ENCODE measurements at places on chromosomes 11 and 22.

DNA sequence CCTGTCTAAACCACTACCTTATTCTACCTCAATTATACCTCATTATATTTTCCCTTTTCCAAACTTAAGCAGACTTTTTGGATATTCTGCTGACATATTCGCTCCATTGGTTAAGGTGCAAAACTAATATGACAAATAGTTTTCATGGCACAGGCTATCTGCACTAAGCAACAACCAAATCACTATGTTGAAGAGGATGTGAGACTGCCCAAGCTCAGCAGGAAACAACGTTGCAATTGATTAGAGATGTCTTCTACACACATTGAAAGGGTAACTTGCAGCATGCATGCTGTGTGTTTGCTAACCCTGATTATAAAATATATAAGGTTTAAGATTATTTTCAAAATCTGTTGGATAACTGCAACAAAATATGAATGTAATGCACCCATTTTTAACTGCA, 61.6 kb downstream of the STK33 start:
- DNase-seq = no peak

DNA sequence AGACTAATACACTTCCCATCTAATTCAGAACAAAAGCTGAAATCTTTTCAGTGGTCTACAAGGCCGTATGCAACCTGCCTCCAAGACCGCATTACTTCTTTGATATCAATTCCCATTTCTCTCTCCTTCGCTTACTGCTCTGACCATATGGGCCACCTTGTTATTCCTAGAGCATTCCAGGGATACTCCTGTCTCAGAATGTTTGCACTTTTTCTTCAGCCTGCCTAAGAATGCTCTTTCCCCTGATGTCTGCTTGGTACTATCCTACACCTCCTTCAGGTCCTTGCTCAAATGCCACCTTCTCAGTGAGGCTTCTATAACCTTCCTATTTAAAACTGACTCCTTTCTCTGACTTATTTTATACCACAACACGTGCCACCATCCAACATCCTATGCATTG, 71.2 kb downstream of the MAML2 start:
- DNase-seq = no peak

GRCh38 chr11:112023104-112023503, 2.1 kb upstream of the DLAT start:
- no peak for DNase-seq

DNA sequence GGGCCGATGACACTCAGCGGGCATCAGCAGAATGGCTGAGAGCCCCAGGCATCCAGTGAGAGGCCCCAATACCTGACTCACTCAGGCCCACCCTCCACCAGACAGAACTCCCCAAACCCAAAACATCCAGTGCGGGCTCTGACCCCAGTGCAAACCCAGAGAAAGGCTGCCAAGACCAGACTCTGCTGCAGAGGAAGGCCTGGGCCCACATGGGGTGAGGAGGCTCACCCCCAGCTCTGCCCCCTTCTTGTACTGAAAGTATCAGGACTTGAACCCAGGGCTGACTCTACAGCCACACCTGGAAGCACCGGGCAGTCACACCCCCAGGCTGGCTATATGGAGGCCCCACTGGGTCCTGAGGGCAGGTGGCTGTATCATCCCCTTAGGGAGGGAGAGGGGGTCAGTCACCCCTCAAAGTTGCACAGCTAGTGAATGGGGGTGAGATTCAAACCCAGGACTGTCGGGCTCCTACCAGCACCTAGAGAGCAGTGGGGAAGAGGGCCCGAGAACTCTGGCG, 49.3 kb downstream of the IGLL1 start:
- peak; percentile 4 for DNase-seq

- DNase-seq = no peak
These were observed 34.6 kb upstream of the CD81 start for GRCh38 chr11:2342557-2342956.

- DNase-seq = no peak
These were observed 631 bp upstream of the C22orf39 start for GRCh38 chr22:19448076-19448607.

GRCh38 chr11:84243629-84244263, 957.6 kb upstream of the CCDC90B start:
- DNase-seq = no peak

- DNase-seq = no peak
These were observed 477.1 kb downstream of the BRD1 start for GRCh38 chr22:49350441-49351121.

GRCh38 chr22:30432520-30432919, 7.0 kb downstream of the MTFP1 start:
- no peak for DNase-seq

DNA sequence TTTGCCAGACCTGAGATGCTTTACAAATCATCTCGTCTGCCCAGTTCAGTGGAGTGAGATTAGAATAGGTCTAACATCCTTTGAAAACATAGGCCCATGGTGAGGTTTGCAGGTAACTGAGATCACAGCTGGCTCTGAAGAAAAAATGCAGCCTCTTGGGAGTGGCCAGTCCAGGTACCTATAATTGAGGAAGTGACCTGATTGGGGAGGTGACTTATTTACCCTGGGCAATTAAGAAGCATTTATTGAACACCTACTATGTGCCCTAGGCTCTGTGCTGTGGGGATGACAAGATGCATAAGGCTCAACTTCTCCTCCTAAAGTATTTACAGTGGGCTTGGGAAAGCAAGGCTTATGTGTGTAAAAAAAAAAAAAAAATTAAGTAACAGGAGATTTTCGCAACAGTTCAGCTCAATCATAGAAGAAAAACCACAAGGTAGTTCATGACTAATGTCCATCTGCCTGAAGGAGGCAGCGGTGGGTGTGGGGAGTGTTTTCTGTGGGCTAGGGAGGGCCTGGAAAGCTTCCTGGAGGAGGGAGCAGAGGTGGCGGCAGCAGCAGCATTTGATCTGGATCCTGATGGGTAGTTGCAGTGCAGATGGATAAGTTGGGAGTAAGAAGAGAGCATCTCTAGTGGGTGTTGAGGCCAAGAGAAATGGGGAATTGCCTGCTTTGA, 16.1 kb downstream of the MICAL2 start:
- DNase-seq = no peak

DNA sequence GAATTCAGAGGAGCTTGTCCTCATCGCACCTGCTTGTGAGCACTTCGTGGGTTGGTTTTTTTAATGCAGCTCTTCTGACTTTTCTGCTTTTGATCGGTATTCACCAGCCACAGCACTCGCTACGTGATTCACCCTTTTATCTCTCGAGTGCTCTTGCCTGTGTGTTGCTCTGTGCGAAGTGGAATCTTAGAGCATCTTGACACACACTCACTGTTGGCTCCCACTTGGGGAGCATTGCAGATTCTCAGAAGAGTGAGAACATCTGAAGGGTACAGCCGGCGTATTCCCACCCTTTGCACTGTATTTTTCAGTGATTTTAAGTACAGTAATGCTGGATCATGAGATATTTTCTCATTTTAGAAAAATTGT, 10.9 kb downstream of the TNNT3 start:
- no peak for DNase-seq

- no peak for DNase-seq
These were observed 33.5 kb downstream of the POU2AF3 start for GRCh38 chr11:111331711-111332479.

DNA sequence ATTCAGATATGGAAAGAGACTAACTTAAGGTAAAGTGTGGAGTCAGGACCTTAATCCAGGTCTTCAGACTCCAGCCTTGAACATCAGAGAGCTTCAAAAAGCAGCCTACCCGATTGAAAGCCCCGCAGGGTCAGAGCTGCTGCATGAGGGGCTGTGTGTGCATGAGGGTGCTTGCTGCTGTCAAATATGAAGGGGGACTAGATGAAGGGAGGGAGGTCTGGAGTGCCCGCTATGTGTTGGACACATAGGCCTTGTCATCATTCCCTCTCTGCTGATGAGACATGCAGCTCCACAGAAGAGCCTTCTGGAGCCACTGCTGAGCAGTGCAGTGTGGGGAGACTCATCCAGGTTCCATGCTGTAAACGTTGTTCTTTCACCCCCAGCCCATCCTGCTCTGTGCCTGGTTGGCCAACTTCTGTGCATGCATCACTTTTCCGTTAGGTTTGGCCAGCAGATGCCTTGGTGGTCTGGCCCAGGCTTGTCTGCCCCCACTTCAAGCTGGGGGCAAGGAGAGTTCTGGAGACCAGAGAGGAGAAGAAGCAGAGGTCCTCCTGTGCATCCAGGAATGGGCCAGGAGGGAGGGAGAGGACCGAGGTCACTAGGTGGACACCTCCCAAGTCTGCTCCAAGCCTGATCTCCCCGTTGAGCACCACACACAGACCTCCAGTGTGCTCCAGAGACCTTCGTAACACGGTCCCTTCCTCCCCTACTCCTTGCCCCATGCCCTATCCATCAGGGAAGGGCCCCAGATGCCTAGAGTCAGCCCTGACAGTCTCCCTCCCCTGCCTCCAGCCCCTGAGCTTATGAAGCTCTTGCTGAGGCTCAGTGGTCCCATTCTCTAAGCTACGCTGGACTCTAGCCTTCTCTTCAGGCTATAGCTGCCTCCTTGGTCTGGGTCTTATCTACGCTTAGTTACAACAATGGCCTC, 32.0 kb downstream of the LRRC32 start:
- no peak for DNase-seq

GRCh38 chr11:122149202-122149601, 33.2 kb upstream of the BLID start:
- DNase-seq = no peak

DNA sequence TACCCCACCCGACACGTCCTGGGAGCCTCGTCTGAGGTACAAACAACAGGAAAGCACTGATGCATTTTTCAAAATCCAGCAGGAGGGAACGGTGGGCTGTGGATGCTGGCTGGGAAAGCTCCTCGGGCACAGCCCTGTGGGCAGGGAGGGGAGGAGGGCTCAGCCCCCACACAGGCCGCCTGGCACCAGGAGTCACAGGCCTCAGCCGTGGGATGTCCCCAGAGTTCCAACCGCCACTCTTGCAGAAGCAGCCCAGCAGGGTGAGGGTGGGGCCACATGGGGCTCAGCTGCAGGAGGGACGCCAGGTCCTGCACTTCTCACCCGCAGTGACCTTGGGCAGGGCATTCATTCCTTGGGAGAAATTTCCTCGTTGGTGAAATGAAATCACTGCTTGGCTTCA, 274.6 kb downstream of the BRD1 start:
- DNase-seq = no peak

GRCh38 chr11:20035701-20036601, 124.3 kb downstream of the DBX1 start:
- no peak for DNase-seq

DNA sequence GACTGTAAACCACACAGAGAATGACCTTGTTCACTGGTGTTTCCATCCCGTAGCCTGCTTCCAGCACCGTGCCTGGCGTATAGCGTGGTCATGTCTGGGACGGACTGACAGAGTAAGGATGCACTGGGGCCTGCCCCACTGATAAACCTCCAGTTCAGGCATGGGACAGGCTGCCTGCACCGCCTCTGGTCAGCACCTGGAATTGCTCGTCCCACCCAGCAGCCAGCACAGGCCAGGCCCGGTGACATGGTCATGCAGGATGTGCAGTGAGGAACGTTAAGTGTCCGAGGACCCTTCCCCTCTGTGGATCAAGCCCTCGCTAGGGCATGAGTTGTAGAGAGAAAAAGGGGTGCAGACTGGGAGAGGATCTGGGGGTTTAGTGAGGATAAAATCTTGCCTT, 44.8 kb downstream of the LMO1 start:
- DNase-seq = no peak

GRCh38 chr11:1218256-1218787, 4.5 kb upstream of the MUC5B start:
- no peak for DNase-seq

- no peak for DNase-seq
These were observed 9.9 kb upstream of the NDUFS8 start for GRCh38 chr11:68020575-68020974.

DNA sequence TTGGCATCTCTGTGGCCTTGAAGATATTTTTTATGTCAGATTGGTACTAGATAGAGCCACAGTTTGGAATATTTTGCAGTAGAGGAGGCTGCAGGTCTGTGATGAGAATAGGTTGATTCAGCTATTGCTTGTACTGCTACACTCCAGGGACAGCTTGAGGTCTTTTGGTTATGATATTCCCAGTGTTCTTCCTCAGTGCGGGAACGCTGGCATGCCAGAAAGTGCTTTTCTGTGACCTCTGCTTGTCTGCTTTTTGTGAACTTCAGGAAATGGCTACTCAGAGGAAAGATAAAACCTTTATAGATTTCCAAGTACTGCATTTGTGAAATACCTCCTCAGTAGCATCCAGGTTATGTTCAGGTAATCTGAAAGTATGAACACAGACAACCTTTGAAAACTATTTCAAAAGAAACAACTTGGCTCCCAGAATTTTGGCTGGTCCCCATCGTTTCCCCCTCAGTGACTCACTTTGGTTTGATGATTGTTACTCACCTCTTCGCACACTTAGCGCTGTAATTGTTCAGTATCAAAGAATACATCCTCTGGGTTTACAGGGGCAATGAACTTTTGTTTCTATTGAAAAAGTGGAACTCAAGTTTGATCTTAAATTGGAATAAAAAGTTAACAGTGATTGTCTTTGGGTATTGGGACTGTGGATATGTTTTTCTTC, 191.4 kb downstream of the HIPK3 start:
- DNase-seq = no peak

DNA sequence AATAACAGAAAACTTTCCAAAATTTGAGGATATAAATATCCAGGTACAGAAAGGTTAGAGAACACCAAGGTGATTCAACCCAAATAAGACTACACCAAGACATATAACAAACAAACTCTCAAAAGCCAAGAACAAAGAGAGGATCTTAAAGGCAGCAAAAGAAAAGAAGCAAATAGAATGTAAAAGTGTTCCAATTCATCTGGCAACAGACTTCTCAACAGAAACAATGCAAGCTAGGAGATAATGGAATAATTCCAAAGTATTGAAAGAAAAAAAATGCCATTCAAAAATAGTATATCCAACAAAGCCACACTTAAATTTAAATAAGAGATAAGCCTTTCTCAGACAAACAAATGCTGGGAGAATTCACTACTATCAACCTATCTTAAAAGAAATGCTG, 153.0 kb upstream of the FAT3 start:
- no peak for DNase-seq

DNA sequence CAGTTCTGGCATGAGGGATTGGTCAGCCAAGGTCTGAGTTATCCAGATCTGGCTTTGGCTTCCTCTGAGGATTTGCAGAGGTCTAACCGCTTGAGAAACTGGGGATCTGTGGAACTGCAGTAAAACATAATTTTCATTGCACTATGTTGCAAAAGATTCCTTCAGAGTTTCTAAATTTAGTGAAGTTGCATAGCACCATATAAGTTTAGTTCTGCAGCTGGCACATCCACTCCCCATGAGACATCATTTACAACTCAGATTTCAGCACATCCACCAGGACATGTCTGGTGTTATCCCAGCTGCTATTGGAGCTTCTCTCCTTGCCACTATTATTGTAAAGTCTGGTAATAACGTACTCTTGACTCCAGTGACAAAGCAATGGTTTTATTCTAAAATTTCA, 181.5 kb downstream of the CWF19L2 start:
- no peak for DNase-seq

DNA sequence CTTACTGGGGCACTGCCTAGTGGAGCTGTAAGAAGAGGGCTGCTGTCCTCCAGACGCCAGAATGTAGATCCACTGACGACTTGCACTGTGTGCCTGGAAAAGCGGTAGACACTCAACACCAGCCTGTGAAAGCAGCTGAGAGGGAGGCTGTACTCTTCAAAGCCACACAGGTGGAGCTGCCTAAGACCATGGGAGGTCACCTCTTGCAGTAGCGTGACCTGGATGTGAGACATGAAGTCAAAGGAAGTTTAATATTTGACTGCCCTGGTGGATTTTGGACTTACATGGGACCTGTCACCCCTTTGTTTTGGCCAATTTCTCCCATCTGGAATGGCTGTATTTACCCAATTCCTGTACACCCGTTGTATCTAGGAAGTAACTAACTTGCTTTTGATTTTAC, 196.6 kb upstream of the CTSC start:
- no peak for DNase-seq

Data from dorsolateral prefrontal cortex (tissue), 122 donors.